SJSA1 (cell line): ENCODE measurements at places on chromosomes 3 and 15.

GRCh38 chr15:62380011-62380410 lies 214.9 kb upstream of the C2CD4B start:
- DNase-seq: no peak

- DNase-seq: no peak
Observed at GRCh38 chr3:111548092-111548491, 6.1 kb downstream of the CD96 start.

DNA sequence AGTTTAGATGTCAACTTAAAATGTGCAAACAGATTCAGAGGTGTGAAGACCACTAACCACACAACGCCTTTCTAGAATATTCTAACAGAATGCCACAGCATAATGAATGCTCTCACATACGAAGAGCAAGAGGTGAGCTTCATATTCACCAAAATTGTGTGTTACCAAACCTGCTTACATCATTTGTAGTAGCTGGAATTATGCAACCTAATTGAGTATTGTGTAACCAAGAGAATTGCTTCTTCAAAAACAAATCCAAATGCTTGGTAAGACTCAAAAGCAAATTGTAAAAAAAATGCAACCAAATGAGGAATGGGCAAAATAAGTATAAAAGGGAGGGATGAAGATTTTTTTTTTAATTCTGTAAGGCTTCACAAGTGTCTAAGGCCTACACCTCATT lies 160.7 kb downstream of the TAFA4 start:
- DNase-seq: no peak

- DNase-seq: no peak
Observed at GRCh38 chr3:22608093-22608492, 595.0 kb upstream of the UBE2E2 start.

DNA sequence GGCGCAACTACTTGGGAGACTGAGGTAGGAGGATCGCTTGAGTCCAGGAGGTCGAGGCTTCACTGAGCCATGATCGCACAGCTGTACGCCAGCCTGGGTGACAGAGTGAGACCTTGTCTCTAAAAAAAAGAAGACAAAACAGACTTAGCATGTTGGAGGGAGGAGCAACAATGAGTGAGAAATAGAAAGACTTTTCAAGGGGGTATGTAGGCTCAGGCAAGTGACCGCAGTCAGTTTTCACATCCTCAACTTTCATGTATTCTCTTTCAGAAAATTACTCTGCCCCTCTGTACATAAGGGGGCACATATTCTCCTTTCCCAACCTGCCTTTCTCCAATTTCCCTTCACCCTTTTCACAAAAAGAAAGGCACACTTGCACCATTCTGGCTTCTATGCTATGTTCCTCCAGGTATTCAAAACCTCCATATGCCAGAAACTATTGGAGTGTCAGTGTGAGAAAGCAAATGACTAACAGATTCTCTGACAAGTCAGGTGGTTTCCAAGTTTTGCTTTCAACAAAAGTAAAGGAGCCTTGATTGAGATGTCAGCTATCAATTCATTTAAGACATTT lies 7.6 kb downstream of the NSUN3 start:
- DNase-seq: no peak

GRCh38 chr3:24495326-24495994 lies 810 bp upstream of the THRB start:
- no peak for DNase-seq

DNA sequence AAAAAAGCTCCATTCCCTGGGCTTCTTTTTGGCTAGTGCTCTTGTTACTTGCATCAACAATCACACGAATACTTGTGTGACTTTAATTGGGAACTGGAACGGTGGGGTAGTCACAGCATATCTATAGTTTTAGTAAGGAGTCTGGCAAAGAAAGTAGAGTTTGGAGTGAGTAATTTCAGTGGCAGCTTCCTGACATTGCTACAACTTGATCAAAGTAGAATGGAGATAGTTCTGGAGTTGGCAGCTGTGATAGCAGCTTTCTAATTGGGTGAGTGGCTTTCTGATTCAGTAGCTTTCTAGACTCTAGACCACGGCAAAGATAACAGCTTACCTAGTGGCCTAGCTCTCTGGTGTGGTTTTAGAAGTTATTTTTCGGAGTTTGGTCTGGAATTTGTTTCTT lies 475.0 kb downstream of the TUSC7 start:
- no peak for DNase-seq
